ENCODE measurements at places on chromosomes 7 and 10.

- DNase-seq = no peak
These were observed 5.2 kb upstream of the PRDX3 start for GRCh38 chr10:119183664-119184412.

GRCh38 chr7:121513105-121513504 lies 117.0 kb upstream of the FAM3C start:
- no peak for DNase-seq

DNA sequence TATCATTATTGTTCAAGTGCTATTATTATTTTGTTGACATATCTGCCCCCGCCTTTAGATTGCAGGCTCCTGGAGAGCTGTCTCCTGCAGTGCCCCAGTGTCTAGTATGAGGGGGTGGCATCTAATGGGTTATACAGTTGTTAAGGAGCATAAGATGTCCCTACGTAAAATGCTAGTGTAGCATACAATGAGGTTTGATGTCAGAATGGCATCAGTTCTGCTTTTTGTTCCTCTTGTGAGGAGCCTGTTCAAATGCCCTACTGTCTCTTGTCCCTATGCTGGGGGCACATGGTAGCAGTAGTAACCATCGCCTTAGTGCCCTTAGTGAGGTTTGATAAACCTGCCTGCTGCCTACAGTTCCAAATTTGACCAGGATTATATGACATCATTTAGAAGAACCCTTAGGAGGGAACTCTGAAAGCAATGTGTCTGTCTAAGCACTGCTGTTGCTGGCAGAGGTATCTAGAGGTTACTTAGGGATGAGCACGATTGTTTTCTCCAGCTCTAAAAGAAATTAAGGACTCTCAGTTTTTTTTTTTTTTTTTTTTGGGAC lies 9.7 kb downstream of the CREM start:
- DNase-seq = no peak

GRCh38 chr10:102460836-102461186 lies 9.5 kb upstream of the C10orf95 start:
- peak; percentile 34 for DNase-seq

DNA sequence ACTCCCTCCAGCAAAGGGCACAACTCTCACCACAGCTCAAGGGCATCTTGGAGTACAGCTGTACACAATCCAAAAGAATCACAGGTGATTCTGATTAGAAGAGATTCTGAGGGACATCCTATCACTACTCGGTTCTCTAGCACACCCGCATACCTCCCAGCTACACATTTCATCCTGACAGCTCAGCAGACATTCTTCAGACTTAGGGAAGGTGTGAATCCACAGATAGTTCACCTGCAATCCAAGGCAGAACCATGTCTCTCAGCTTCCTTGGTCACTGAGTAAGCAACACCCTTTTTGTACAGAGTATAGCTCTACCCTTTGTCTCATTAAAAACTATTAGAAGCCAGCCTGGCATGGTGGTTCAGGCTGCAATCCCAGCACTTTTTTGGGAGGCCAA lies 26.8 kb upstream of the FBXW4 start:
- DNase-seq = no peak

- DNase-seq = no peak
These were observed 1.5 kb upstream of the RELN start for GRCh38 chr7:103990991-103991390.

- no peak for DNase-seq
These were observed 89.6 kb downstream of the CHRM2 start for GRCh38 chr7:136958016-136958415.

GRCh38 chr7:31633894-31634494 lies 53.0 kb upstream of the PPP1R17 start:
- no peak for DNase-seq

GRCh38 chr7:136698977-136699376 lies 169.5 kb upstream of the CHRM2 start:
- DNase-seq = no peak

DNA sequence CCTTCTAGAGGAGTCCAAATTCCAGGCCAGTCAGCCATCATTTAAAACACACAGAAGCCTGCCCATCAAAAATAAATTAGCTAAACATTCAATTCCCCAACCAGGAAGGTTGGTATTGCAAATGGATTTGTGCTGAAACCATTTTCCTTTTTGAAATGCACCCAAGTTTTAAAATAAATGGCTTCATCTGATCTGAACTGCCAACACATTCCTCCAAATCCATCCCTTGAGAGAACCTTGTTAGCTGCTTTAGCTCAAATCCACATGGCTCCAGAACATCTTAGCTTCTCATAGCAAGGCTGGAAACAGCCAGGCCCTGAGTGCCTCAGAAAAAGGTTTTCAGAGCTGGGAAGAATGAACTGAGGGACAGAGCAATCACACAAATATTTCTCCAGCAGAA lies 306.3 kb downstream of the FZD1 start:
- no peak for DNase-seq

DNA sequence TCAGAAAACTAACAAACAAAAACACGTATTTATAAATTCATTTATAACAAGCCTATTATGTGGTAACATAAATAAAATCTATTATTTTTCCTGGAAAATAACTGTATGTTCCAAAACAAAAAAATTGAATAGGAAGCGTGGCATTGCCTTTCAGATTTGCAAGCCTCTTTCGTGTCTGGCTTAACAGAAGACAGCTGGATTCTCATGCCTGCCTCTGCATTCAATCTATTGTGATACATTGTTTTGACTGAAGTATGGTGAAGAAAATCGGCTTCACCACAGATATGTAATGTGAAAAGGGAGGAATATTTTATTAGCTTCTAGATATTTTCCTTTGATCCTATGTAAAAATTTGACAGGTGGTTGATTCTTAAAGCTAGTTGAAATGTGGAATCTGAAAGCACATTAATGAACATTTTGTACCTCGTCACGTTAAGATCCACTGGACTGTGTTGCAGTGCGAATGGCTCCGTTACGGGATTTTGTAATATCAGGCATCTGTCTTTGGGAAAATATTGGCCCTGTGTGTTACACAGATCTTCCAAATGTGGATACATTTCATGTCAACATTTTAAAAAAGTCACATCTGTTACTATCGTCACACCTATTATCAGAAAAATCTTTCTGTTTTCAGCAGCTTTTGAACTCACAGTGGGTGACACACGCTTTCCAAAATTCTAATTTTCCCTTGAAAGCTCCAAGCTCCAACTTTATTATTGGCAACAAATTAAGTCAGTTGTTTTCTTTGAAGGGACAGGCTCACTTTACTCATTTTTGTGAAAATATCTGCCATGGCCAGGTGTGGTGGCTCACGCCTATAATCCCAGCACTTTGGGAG lies 26.2 kb downstream of the PALD1 start:
- DNase-seq = no peak

DNA sequence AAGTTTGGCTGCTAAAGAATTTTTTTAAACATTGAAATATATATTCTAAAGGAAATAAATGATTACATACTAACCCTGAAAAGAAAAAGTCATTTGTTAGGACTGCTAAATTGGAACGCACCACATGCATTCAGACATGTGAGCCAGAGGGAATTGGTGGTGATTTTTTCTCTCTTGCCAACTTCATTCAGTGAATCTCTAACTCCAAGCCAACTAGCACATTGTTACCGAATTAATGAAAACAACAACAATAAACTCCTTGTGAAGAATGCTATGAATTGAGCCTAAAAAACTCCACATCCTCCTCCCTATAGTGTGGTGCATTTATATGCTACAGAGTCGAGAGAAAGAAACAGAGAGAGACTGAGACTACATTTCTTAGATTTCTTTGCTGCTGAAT lies 135.5 kb upstream of the CACNA2D1 start:
- DNase-seq = no peak

GRCh38 chr7:94738071-94738470 lies 82.1 kb upstream of the SGCE start:
- DNase-seq = no peak

GRCh38 chr7:131364767-131365344 lies 37.2 kb downstream of the MKLN1 start:
- no peak for DNase-seq

DNA sequence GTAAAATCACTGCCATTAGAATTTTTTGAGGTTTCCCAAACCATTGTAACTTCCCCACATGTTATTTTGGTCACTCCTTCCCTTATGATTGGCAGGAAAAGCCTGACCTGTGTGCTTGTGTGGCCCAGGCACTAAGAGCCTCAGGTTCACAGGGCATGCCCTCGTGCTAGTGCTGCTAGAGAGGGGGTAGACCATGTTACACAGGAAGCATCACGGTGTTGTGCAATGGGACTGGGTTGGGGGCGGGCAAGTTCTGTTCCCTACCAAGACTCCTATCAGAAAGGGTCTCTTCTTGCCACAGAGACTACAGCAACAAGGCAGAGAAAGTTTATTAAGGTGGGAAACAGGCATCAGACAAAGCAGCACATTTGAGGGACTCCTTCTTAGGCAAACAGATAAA lies 32.2 kb downstream of the LSM5 start:
- DNase-seq = no peak

DNA sequence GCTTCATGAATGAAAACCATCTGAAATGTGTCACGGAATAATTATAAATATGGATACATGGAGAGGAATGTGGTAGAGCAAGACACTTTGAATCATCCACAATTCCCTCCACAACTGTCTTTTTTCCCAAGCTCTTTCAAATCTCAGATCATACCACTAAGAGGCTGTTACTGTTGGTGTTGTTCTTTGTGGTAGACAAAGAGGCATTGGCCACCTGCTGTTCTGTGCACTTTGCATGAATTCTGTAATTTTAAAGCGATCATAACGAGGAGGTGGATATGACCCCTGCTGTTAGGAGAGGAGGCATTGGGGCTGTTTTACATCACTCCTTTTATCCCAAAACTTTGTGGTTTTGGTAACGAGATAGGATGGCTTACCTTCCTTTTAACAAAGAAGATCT lies 141.2 kb upstream of the KLF6 start:
- DNase-seq = no peak

GRCh38 chr7:15087771-15088170 lies 185.2 kb upstream of the DGKB start:
- no peak for DNase-seq

GRCh38 chr10:68202960-68203353 lies 29.0 kb downstream of the ATOH7 start:
- no peak for DNase-seq

DNA sequence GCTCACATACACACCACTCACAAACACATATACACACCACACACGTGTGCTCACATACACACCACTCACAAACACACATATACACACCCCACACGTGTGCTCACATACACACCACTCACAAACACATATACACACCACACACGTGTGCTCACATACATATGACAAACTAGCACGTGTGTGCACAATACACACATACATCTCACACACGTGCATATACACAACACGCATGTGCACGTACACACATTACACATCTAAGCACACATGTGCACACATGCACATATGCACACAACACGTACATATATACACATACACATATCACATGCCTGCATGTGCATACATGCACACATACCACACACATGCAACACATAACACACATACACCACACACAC lies 78.3 kb upstream of the FOXK1 start:
- DNase-seq = no peak

GRCh38 chr10:30456266-30456665 lies 22.3 kb downstream of the MAP3K8 start:
- peak; percentile 73 for DNase-seq

DNA sequence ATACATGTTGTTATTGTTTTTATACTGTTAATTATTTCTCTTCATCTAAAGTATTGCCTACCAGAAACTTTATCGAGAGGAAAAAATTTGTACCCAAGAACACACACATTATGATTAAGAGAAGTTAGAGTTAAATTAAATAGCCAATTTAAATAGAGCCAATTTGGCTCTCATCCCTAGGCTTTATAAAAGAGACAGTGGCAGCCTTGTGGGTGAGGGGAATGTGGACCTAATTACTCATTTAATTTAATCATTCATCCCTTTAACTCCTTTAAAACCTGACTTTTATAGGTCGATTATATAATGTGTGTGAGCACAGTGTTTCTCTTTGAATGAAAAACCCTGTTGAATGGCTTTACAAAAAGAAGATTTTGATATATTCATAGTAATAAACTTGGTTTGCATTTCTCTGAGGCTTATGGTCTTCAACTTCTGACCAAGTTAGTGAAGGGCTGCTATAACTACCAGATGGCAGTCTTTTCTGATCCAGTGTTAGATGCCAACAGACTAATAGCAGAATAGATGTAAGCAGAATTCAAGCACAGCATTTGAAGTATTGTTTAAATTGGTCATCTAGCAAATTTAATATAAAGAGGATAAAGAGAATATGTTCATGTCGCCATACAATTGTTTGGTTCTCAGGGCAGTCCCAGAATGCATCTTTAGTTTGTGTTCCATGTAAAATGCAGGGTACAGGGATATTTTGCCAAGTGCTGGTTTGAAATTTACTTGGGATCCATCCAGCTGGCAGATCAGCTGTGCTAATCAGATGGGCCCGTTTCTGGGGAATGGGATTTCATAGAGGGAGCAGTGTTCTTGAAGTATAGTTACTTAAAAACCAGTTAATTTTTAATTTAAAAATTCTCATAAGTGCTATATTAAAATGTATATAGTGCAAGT lies 25.3 kb downstream of the ADD3 start:
- no peak for DNase-seq

GRCh38 chr7:98119256-98119918 lies 12.7 kb downstream of the LMTK2 start:
- no peak for DNase-seq

GRCh38 chr10:17231788-17232187 lies 3.7 kb downstream of the VIM start:
- DNase-seq = no peak

DNA sequence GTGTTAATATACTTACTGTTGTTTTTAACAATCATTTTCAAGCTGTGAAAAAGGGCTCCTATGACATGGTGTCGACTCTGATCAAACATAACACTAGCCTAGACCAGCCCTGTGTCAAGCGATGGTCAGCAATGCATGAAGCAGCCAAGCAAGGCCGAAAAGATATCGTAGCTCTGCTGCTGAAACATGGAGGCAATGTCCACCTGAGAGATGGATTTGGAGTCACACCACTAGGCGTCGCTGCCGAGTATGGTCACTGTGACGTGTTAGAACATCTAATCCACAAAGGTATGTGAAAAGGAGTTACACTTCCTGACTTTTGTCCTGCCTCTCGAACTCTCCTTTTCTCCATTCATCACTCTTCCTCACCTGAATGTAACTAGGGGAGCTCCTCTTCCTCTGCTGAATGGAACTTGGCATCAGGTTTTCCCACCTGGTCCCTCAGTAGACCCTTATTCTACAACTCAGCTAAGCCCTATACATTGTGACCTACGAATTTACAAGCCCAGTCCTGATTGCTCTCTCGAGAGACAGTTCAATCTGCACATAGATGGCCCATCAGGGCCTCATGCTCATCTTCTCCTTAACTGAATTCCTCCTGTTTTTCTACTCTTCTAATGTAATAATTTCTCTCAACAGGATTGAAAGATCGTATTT lies 23.0 kb downstream of the ASB15 start:
- peak; percentile 80 for DNase-seq
